ENCODE measurements at places on chromosomes 2 and 18.

DNA sequence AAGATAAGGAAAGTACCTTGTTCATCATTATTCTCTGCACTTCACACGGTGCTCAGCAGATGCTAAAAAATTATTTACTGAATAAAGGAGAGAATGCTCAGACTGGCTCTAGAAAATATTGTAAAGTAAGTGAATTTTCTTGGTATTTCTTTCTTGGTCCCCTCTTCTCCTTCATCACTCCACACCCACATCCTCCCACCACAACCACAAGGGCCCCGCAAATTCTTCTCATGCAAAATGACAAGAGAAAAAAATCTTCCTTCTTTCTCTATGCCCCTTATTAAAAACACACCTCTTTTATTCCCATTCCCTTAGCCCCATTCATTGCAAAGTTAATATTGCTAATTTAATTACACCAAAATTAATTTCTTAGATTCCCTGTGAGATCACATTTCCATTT is 74.2 kb upstream of the NEDD4L start:
- no peak for DNase-seq

DNA sequence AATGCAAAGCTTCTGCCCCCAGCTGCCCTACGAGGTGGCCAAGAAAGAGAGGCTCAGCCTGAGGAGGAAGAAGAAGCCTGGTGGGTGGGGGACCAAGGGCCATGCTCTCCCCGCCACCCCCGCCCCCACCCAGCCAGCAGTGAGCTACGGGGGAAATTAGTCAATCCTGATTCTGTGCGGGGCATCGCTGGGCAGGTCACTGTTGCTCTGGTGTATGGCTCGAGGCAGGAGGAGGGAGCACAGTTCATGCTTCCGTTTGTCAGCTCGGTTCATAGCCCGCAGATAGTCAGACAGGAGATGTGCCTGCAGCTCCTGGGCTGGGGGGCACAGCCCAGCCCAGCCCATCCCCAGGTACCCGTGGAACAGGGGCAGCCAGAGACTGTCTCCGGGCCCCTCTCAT is 17.1 kb downstream of the RAMP1 start:
- DNase-seq = no peak

- no peak for DNase-seq
Measured at GRCh38 chr2:62794791-62795190, 89.3 kb downstream of the EHBP1 start.

GRCh38 chr2:16635791-16636699 is 29.6 kb downstream of the CYRIA start:
- DNase-seq = no peak

DNA sequence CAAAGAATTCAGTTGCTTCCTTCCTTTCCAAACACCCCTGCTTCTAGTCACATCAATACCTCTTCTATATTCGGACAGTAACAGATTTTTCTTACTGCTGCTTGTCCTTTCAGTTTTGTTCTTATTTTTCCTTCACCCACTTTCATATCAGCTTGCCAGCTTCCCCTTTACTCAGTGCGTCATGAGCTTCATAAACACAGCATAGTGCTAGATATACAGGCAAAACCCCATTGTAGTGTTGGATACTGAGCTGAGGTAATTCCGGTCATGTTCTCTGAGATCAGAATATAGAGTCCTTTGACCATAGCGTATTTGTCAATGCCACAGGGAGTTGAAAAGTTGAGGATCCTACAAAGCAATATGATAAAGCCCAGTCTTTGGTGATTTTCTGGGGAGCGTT is 2.4 kb downstream of the FARP2 start:
- no peak for DNase-seq

- DNase-seq = peak; percentile 59
Measured at GRCh38 chr2:84924173-84925106, 19.0 kb downstream of the TMSB10 start.

DNA sequence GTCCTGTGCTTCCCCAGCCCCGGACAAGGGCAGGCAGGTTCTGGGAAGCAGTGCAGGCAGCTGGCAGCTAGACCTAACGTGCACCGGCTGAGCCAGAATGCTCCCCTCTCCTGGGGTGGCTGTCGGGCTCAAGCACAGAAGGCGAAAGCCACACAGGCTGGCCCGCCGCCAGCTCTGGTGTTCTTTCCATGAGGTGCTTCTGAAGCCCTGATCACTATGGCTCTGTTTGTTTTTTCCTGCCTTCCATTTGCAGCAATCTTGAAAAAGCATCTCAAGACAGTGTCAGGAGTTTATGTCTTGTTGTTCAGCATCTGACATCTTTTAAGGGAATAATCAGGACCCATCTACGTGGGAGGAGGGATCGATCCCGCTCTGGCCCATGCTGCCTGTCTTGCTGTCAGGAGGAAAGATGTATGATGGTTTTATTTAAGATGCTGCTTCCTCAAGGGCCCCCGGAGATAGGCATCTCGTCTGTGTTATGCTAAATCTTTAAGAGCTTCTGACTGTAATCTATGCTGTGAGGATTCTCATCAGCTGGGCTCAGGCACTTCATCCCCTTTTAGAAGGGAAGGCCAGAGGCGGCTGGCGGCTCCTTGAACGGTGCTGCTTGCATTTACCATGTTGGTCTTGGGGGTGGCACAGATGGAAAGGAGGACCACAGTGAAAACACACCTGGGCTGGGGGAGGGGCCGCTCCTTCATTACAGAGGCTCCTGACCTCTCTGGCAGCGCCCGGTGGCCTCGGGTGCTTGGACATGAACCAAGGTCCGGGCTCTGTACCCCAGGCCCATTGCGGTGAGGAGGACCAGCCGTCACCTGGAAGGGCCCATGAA is 118.5 kb upstream of the HDAC4 start:
- DNase-seq = no peak

DNA sequence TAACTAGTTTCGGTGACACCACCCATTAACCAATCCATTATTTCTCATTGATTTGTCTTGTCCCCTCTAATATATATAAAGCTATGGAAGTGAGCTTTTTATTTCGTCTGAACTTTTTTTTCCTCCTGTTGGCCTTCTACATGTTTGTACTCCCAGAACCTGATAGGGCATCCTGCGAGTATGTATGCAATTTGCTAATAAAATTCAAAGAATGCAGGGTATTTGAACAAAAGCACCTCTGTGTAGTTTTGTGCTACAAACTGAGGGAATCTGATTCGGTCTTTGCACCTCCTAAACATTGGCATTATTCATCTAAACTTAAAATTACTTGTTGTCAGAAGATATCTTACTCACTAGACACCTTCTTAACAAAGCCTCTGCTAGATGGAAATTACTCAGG is 242.9 kb upstream of the TMEFF2 start:
- no peak for DNase-seq

DNA sequence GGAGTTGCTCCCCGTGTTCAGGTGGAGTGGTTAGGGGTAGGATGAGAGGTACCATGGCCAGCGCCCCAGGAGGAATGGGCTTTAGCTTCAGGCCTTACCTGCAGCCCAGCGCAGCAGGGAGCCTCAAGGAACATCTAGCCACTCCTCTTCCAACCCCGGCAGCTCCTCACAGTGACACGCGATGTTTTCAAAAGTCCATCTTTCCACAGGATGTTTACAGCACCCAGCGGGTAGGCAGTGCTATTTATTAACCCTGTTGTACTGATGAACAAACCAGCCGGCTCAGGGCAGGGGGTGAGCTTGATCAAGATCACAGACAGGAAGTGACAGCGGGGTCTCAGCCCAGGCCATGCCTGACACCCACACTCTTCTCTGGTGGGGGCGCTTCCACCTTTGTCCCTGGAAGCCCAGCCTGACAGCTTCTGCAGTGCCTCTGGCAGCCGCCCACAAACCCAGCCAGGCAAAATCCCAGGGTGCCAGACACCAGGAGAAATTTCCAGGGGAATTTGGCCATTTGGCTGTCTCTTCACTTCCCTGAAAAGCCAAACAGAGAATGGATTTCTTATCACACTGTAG is 18.4 kb upstream of the PRLH start:
- DNase-seq = no peak

GRCh38 chr2:182581196-182581935 is 134.7 kb upstream of the DNAJC10 start:
- no peak for DNase-seq

DNA sequence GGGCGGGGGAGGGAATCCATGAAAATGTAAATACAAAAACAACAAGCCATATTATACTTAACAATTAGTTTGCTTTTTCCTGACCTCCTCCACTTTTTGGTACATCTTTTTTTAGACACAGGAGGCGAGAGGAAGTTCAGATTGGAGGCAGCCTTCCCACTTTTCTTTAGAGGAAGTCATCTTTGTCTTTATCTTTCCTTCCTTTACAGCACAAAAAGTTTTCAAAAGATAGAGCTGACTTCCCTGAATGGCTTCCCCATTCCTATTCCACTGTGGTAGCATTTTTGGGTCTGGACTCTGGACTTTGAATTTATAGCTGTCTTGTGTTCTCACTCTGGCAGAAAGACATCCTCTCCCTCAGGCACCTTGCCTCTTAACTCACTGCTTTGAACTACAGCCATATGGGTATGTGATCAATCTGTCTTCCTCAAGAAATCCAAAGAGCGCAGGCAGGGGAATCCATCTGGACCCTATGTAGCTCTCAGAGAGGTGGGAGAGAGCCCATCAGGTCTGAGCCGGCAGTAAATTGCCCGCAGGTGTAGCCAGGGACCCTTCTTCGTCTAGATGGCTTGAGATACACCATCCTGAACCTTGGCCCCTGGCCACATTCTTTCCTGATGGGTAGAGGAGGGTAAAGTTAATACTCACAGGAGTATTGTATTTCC is 101.9 kb downstream of the AQP4 start:
- DNase-seq = no peak

- no peak for DNase-seq
Measured at GRCh38 chr2:106109675-106110424, 84.3 kb downstream of the UXS1 start.

DNA sequence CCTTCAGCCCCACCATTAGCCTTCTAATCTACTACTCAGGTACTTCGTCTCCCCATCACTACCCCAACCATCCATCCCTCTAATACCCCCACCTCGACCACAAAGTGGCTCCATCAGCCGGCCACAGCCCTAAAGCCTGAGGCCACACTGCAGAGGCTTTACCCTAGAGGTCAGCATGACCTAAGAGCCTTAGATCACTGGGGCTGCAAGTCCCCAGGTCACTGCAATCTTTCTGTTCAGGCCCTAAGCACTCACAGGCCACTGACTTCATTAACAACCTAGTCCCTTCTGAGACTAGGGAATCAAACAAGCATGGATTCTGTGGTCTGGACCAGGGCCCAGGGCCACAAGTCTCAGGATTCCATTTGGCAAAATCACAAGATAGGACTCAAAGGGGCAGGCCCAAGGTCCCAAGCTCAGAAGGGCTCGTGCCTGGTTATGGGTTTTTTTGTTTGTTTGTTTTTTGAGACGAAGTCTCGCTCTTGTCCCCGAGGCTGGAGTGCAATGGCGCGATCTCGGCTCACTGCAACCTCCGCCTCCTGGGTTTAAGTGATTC is 37.0 kb upstream of the PKDCC start:
- no peak for DNase-seq

- DNase-seq = no peak
Measured at GRCh38 chr2:81647715-81648230, 1343.2 kb upstream of the LRRTM1 start.

DNA sequence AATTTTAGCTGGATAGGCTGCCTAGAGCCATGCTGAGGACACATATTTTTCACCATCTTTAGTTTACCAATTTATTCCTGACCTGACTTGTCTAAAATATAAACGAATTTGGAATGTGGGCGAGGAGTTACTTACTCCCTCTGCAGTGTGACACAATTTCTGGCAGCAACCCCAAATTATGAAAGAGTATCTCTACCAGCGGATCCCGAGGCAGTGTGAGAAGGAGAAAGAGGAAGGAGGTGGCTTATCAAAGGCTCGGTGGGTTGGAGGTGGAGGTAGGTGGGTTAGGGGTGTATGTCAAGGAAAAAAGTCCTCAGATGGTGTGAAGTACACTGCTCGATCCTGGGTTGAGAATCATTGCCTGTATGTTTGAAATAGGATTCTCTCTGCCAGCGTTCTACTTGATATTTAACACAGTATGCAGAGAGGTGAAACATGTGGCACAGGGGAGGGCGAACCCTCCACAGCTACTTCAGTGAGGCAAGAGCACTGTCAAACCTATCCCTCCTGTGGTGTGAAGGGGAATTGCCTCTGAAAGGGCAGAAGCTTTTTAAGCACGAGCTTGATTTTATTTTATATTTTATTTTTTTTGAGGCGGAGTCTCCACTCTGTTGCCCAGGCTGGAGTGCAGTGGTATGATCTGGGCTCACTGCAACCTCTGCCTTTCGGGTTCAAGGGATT is 76.0 kb downstream of the RFTN2 start:
- peak; percentile 16 for DNase-seq

DNA sequence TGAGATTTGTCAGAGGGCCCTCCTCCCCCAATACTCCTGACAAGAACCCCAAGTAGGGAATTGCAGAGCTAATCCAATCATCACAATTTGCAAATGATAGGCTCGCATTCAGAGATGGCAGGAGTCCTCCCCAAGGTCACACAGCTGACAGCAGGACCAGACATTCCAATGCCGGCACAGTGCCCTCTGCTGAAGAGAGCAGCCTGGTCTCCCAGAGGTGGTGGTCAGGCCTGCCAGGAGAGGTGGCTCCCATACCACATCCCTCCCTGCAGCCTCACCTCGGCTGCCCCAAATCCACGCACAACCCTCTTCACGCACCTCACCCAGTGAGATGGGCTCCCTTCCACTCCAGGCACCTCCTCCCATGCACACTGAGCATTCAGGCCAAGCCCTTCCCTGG is 25.4 kb downstream of the EN1 start:
- no peak for DNase-seq

- no peak for DNase-seq
Measured at GRCh38 chr18:28357766-28358401, 181.0 kb upstream of the CDH2 start.

GRCh38 chr2:54634564-54635511 is 88.6 kb upstream of the EML6 start:
- no peak for DNase-seq

- DNase-seq = peak; percentile 73
Measured at GRCh38 chr2:26469092-26469710, 8.7 kb downstream of the OTOF start.

GRCh38 chr2:235922839-235923238 is 245.3 kb downstream of the GBX2 start:
- DNase-seq = no peak

GRCh38 chr2:133458280-133458679 is 110.0 kb downstream of the NCKAP5 start:
- DNase-seq = no peak

- no peak for DNase-seq
Measured at GRCh38 chr2:212797484-212798205, 259.0 kb upstream of the ERBB4 start.

GRCh38 chr2:194116861-194117260 is 1540.2 kb upstream of the SLC39A10 start:
- no peak for DNase-seq

GRCh38 chr2:236167297-236168109 is 683 bp downstream of the GBX2 start:
- DNase-seq = no peak

- DNase-seq = no peak
Measured at GRCh38 chr2:226483143-226483542, 316.5 kb downstream of the IRS1 start.

- DNase-seq = no peak
Measured at GRCh38 chr2:189541591-189541990, 39.0 kb downstream of the SLC40A1 start.

GRCh38 chr2:9473985-9474360 is 378 bp upstream of the IAH1 start:
- peak; percentile 64 for DNase-seq

GRCh38 chr2:39573276-39573675 is 92.4 kb upstream of the TMEM178A start:
- no peak for DNase-seq

- DNase-seq = no peak
Measured at GRCh38 chr2:232551250-232551638, 755 bp downstream of the EIF4E2 start.

- no peak for DNase-seq
Measured at GRCh38 chr2:101400048-101400447, 12.7 kb upstream of the CREG2 start.

GRCh38 chr2:102016399-102016955 is 24.7 kb downstream of the IL1R2 start:
- no peak for DNase-seq

Data from activated naive CD8-positive, alpha-beta T cell treated with anti-CD3 and anti-CD28 coated beads, Interleukin-2, amount 50 U/mL, for 24 hours (primary cell).